Activated CD4-positive, alpha-beta T cell treated with anti-CD3 and anti-CD28 coated beads for 48 hours (primary cell): ENCODE measurements at places on chromosomes 2 and 18.

GRCh38 chr2:29920631-29921559, 491 bp downstream of the ALK start:
- peak; percentile 33 for DNase-seq

DNA sequence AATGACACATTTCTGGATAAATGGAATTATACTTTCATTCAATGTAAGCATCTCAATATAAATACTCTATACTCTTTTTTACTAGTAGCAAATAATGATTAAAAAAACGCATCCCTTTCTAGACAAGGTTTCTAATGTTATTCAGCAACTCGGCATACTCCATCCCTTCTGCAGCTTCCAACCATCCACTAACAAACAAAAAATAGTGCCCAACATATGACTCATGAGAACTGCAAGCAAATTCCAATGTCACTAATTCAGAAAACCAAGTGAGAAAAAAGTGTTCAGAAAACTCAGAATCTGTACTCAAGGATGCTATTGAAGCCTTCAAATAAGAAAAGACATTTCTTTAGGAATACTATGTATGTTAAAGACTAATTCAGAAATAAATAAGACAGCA, 140.0 kb downstream of the BAZ2B start:
- DNase-seq: no peak

GRCh38 chr2:107721586-107721985, 105.1 kb upstream of the RGPD4 start:
- DNase-seq: no peak

DNA sequence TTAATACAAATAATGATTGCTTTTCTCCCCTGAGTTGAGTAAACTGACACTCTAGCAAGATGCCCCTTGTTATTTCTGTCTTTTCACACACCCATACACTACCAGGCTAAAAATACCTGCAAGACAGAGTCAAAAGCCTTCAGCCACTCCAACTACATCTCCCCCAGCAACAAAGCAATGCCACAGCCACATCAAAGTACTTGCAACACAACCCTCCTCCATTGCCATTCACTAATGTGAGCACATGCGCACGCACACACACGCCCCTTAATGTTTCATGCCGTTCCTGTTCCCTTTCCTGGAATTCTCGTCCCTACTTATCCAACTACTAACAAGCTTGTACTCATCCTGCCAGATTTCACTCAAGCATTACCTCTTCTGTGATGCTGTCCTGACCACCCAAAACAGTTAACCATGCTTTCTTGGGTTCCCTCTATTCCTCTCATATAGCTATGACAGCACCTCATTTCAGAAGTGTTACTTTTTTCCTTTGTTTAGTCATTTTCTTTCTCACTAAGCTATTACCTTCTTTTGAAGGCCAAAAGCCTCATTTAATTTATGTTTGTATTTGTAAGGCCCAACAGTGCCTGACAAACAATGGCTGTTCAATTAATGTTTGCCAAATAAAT, 29.6 kb downstream of the SLC25A12 start:
- no peak for DNase-seq

GRCh38 chr2:185787227-185788145, 48.9 kb downstream of the FSIP2 start:
- DNase-seq: no peak

DNA sequence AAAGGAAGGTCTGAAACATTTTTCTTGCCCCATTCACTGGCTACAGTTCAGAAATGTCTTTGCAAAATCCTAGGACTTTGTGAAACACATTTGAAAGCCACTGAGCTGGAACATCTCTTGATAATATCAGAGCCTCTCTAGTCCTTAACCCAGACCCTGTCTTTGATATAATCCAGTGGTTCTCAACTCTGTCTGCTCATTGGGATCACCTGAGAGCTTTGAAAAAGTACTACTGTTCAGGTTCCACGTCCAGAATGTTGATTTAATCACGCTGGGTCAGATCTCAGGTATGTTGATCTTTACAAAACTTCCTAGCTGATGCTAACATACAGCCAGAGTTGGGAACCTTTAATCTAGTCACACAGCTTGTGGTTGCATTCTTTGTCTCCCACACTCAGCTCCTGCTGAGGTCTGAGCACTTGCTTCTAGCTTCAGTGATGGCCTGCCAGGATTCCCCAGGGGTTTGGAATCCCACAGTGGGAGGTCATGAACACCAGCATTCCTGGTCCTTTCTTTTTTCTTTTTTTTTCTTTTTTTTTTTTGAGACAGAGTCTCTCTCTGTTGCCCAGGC, 262.7 kb downstream of the SETBP1 start:
- DNase-seq: no peak

- no peak for DNase-seq
Measured at GRCh38 chr2:186593523-186593922, 3.7 kb downstream of the ITGAV start.

DNA sequence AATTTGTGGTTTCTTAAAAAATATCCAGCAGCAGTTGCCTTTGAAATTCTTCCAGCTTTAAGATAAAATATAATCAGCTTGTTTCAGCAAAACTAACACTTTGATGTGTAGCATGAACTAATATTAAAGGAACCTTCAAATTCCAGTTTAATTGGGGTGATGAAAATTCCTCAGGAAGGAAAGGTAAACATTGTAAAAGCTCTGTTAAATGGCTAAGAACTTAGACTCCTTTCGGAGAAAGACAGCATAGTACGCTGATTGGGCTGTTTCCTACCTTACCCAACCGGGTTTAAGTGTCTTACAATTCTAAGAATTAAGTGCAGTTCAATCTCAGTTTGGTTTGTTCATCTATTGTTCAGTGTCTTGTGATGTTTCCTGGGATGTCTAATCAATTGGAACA, 108.3 kb downstream of the CDH7 start:
- DNase-seq: no peak

DNA sequence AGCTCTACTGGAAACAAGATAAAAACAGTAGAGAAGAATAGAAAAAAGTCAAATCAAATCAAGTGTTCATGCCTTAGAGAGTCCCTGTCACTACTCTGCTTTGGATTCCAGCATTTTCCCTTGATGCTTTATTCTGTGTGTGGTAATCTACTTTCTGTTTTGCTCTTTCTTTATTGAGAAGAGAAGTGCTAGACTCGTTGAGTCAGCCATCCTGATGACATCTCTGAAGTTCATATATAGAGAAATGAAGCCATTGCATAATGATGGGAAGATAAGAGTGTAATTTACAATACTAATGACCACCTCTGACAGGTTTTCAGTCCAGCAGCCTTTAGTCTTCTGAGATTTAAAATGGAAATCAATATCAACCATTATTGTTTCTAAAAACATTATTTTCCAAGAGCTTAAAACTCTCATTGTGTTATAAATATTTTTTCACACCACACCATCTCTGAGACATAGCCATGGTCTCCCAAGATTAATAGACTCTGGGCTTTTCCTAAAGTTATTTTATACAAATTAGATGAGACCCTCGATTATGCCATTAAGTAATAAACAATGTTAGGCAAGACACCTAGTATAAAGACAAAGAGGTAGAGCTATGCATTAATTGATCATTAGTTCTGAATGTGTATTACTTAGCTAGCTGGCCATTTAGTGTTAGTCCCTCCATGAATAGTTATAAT, 679.0 kb upstream of the ACVR2A start:
- DNase-seq: no peak

DNA sequence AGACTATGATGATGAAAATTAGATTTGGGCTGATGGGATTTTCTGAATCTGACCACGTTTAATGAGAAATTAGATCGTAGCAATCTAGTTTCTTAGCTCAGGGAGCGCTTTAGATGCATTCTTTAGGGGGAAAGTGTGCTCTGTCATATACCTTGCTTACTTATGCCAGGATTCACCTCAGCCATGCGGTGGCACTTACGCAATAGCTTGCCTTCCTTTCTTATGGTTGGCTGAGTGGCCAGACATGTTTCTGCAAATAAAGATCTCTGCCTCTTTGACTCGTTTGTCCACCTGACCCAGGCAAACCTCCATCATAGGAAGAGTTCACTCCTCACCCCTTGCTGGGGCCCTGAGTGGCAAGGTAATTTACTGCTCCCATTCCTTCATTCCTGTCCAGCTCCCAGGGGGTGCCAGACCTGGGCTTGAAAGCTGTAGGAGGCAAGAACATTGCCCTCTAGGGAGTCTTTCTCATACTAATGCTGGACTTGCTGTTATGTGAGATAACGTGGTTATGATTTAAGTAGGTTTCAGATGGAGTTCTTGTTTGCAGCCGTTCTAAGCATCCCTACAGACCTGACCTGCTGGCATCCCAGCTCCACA, 57.1 kb downstream of the FBLN7 start:
- DNase-seq: no peak

- no peak for DNase-seq
Measured at GRCh38 chr18:12836551-12836950, 47.5 kb downstream of the PTPN2 start.

DNA sequence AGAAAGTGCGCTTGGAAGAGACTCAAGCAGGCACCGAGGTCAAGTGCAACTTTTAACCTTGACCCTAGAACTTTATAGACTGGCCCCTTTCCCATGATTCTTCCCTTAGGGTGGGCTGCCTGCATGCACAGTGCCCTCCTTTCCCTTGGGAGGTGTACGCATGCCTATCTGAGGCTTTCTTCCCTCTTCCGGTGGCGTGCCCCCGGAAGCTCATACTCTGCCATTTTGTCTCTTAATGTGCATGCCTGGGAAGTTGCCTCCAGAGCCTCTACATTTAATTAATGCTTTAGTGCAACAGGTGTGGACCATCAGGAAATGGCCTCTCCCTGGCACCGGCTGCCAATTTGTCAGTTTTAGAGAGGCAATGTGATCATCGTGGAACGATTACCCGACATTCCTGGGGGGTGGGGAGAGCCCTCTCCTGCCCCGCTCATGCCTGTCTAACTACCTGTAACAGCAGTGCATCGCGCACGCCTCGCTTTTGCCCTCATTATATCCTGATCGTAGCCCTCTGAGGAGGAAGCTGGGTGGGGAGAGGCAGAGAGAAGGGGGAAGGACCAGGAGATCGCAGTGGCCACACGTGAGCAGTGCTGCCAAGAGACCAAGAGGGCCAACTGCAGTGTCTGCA, 194.8 kb downstream of the TFCP2L1 start:
- DNase-seq: no peak

DNA sequence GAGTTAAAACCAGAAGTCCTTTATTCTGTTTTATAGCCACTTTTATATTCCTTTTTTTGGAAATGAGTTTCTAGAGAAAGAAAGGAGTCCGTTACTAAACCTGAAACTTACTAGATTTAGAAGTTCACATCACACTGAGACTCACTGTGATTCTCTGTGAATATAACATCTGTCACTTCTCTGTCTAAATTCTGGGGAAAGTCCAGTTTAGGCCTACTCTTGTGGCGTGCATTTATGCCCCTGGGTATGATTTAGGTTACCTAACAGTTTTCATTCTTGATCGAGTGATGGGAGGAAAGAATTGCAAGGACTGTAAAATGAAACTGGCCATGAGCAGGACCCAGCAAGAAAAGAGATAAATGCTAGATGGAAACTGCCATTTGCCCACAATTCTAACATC, 449.6 kb downstream of the SPAG16 start:
- DNase-seq: no peak

DNA sequence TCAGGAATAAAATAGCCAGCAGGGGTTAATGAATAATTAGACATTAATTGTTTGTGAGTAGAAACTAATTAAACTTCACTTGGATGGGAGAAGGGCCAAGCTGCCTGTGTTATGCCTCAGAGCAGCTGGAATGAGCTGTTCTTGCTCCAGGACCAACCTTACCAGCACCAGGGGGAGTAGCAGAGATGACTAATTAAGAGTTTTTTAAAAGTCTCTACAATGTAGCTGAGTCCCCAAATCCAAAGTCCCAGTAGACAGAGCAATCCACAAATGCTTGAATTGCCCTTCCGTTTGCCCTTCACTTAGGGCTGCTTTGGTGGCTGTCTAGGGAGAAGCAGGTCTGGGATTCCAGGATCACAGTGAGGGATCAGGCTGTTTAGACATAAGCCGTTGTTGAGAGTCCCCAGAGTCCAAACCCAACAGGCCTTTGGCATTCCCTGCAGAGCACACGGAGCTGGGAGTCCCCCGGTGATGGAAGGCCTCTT, 59.4 kb downstream of the RHOB start:
- DNase-seq: no peak

- DNase-seq: no peak
Measured at GRCh38 chr2:54962935-54963440, 87.3 kb downstream of the RTN4 start.

GRCh38 chr2:202808754-202809153, 62.8 kb downstream of the ICA1L start:
- DNase-seq: no peak

DNA sequence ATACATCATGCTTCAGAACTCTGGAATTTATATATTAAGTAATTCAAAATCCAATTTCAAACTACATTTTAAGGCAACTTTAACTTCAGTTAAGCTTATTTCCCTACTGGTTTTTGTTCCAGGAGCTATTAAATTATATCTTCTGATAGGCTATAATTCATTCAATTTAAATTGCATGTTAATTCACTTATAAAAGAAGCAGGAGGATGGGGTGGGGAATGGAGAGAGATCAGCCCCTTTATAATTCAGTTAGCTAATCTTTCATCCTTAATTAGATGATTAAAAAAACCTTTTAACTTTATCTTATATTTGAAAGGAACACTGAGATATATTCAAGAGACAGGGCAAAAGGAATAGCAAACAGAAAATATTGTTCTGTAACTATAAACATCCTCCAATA, 86.8 kb downstream of the AKAIN1 start:
- DNase-seq: no peak

GRCh38 chr2:105517814-105518705, 119.2 kb upstream of the FHL2 start:
- no peak for DNase-seq

DNA sequence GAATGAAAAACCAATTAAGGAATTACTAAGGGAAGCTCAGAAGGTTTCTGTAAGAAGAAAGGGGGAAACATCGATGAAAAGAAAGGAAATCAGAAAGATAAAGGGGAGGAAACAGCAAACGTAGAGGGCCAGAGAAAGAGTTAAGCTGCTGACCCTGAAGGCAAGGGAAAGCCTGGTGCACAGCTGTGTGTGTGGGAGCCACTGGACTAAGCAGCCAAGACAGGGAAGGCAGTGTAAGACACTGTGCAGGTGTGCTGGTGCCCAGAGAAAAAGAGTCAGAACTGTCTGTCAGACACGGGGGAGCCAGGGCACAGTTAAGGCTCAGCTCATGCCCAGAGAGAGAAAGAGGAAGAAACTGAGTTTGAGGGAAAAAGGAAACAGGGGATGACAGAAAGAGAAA, 104.0 kb downstream of the HIBCH start:
- no peak for DNase-seq

DNA sequence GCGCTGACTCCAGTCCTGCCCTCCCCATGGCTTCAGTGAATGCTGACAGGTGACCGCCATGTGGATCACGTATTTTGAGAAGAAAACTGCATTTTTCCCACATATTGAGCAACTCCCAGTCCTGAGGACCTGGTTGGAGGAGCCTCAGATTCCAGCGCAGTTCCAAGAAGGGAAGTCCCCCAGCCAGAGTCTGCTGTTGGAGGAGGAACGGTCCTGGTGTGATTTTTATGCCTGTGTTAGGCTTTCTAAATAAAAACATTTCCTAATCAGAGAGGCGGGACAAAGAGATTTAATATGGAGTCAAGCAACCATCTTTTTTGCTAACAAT, 32.3 kb upstream of the COL6A3 start:
- no peak for DNase-seq
